Germinal center (tissue), 1 donor: ENCODE measurements at places on chromosomes 4 and X.

GRCh38 chr4:132334081-132334480 is 815.0 kb upstream of the PCDH10 start:
- DNase-seq, result no peak

- DNase-seq, result no peak
These were observed 122.7 kb downstream of the SPOCK3 start for GRCh38 chr4:167111622-167112021.

GRCh38 chr4:163603257-163603656 is 108.8 kb downstream of the TMA16 start:
- DNase-seq, result no peak

DNA sequence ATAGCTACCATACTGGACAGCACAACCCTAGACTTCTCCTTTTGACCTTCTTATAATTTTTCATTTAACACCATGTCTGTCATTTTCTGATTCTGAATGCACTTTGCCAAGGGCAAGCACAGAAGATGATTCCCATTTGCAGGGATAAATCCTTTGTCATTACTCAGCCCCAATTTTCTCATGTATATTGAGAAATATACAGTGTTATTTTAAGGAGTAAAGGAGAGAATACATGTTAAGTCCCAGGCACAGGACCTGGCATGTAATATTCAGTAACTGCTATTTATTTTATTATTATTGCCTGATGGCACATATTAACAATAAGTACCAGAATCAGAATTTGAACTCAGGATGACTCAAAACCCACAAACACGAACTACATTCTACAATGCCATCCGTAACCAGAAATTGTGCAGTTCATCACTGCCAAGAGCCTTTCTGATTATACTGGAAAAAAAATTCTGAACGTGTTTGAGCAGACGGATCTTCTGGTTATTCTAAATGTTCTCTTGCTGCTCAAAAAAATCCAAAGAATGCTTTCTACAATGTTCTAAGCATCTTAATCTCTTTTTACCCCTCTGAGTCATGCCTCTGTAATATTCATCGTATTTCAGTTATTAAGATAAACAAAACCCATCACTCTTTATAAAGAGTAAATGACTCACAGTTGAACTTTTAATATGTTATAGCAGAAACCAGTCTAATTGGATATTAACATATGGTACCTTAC is 170.0 kb downstream of the MID1 start:
- DNase-seq, result no peak

DNA sequence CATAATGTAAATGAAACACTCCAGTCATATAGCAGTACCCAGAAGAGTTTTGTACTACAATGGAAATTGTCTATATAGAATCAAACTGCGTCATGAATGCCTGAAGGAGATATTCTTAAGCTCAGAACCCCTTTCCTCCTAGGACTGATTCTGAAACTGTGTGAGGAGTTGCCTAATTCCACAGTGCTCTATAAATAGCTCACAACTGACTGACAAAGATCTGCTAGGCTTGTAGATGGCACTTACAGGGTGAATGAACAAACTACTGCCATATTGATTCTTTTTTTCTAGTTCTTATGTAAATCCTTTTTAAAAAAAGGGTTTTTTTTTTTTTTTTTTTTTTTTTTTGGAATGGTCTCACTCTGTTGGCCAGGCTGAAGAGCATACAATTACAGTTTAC is 30.1 kb upstream of the UGT2B17 start:
- DNase-seq, result no peak

DNA sequence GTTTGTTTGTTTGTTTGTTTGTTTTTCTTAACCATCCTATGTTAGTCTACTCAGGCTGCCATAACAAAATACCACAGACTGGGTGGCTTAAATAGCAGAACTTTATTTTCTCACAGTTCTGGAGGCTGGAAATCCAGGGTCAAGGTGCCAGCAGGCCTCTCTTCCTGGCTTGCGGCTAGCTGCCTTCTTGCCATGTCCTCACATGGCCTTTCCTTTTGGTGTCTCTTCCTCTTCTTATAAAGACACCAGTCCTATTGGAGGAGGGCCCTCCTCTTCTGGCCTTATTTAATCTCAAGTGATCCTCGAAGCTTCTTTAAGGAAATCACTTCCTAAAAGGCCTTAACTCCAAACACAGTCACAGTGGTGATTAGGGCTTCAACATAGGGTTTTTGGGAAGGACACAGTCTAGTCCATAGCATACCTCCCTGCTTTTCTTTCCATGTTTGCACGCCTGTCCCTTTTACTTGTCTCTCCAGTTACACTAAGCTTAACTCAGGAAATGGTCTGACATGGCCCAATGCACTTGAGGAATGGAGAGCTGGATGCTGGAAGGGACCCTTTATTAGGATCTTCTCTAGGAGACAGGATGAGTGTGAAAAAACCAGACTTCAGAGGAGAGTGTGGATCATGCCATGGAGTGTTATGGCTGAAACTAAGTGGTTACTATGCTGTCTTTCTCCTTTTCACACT is 36.0 kb upstream of the MGST2 start:
- DNase-seq, result no peak

DNA sequence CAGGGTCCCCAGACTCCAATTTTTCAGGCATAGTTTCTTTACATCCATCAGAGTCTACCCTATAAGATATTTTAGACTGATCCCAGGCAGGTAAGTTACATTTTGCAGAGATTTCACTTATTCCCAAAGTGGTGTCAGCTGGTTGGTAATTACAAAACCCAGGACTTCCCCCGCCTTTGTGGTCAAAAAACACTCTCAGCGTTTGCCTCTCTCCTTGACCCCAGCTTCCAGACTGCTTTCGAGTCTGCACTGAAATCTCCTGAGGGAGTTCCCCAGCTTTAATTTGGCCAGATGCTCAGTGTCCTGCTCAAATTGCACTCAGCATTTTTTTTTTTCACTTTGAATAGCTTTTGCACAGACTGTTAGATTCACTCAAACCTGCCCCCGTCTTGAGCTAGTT is 11.2 kb upstream of the AMOT start:
- no peak for DNase-seq

DNA sequence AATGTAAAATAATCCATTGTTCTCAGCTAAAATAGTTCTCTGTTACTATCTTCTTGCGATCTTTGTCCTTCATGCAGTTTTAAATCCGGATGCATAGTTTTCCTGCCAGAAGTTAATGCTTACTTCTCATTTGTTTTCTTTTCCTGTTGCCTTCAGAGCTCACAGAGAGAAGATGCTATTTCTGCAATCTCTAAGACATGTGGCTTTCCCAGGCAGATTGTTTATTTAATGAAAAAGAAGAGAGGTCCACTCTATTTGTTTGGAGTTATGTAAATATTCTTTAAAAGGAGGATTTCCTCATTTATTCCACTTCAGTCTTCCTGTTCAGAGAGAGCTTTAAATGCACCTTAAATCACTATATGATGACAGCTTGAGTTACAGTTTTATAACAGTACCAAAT is 39.3 kb upstream of the HPGD start:
- DNase-seq, result no peak

DNA sequence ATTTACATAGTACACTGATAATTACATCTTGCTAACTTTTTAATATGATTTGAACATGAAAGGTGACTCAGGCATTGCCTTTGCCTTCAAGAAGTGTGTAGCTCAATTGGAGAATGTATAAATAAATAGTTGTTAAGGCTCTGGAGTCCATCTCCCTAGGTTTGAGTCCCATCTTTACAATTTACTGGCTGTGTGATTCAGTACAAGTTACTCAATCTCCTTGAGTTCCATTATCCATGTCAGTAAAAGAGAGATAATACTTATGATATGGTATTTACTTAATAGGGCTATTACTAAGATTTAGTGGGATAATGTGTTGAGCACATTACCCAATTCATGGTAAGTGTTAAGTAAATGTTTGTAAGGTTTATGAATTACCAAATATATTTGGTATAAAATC is 1.9 kb upstream of the FGG start:
- no peak for DNase-seq

DNA sequence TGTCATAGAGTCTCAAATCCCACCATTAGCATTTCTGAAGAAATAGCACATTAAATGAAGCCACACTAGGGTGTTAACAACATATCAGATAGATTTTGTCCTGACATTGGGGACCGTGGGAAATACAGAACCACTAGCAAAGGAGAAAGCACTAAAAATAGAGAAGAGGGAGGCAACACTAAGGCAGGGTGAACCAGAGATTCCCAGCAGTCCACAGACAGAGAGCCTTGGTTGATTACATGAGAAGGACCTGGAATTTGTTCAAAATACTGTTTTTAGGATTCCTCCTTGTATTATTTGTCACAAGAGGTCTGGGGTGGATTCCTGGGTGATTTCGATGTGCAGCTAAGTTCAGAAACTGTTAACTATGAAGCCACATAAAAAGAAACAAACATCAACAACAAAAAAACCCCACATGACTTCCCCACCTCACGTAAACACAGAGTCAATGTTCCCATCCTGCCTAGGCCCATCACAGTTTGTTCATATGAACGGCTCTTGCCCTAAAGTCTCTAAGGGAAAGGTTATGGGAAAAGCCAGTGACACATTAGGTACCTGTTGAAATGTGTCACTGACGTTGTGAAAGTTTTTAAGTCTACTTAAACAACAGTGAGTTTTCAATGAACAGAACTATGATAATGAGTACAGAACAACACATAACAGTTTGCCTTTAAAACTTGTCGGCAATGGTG is 23.6 kb upstream of the GRSF1 start:
- DNase-seq, result no peak

- no peak for DNase-seq
These were observed 24.1 kb upstream of the SOD3 start for GRCh38 chr4:24771241-24771640.

DNA sequence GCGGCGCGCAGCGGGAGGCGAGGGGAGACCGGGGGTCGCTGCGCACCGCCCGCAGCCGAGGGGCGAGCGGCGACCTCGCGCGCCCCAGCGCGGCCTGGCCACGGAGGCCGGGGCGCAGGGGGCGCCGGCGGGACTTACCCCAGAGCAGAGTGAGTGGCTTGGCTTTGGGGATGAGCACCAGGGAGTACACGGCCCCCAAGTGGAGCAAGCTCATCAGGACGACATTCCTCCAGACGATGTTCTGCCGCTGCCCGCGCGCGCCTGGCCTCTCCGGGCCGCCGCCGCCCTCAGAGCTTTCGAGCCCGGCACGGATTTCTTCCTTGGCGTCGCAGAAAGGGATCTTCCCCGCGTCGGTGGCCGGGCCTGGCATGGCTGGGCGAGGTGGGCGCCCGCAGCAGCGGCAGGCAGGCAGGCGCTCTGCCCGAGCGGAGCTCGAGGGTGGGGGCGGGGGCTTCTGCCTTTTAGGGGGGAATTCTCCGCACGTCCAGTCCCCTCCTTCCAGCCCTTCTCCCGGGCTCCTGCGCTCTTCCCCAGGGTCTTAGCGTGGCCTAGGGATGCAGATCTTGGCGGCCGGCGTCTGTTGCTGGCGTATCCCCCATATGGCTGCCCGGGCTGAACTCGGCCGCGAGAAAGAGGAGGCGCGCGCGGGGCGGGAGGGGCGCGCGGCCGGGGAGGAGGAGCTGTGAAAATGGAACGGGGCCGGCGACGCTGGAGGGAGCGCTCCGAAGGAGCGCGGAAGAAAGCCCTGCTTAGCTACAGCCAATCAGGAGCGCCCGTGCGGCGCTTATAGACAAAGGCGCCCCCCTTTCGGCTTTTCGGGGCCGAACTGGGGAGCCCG is at the start of gene SCD5:
TSS of gene SCD5 (minus strand) at position 629 of the 838 bp plus-strand sequence. CDS start at position 370, 259 bp downstream.
- peak; percentile 77 for DNase-seq
